ENCODE measurements at places on chromosomes 7 and 10.

GRCh38 chr10:44015702-44016500, 367.2 kb upstream of the ZNF32 start:
- no peak for DNase-seq

DNA sequence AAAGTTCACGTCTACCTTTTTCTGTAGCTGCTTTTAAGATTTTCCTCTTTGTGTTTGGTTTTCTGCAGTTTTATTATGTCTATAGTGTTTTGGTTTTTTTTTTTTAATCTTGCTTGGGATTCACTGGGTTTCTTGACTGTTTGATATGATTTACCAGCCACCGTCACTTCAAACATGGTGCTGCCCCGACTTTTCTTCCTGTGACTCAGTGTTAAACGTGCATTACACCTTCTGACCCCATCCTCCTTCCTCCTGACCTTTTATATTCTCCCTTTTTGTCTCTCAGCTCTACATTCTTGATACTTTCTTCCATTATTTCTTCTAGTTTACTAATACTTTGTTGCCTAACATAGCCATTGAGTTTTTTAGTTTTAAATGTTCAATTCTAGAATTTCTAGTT, 61.5 kb downstream of the GNA12 start:
- no peak for DNase-seq

DNA sequence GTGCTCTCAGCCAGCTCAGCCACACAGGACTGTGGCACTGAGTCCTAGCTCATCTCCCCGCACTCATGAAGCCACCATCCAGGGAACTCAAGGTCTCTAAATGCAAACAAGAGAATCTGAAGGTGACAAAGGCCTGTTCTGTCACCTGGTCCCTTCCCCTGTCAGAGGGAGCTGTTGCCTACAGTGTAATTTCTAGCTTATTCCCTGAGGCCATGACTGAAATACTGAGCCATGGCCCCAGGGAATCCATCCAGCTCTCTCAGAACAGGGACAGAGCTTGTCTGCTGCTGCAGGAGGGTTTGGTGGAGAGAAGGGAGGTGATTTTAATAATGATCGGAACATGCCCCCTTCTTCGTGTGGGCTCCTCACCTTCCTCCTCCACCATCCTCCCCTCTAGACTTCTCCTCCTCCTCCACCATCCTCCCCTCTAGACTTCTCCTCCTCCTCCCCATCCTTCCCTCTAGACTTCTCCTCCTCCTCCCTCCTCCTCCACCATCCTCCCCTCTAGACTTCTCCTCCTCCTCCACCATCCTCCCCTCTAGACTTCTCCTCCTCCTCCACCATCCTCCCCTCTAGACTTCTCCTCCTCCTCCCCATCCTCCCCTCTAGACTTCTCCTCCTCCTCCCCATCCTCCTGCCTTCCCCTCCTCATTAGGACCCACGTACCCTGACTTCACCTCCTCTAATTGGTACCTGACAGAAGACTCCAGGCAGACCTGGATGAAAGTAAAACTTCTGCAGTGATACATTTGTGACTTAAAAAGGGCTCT, 338.0 kb upstream of the MKI67 start:
- no peak for DNase-seq

DNA sequence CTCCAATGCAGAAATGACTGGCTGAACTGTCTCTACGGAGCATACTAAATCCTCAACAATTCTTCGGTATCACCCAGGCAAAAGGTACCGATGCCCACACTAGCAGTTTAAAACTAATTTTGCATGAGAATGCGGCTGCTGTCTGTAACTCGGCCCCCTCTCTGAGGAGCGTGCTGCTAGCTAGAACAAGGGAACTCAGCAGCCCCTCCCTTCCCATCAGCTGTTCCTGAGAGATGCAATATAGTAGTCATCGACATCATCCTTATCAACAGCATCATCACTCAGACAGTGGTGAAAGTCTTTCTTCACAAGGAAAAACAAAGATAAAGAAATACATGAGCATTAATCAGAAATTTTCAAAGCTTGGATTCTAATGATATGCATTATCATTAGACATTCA, 189.1 kb upstream of the FRMD4A start:
- no peak for DNase-seq

DNA sequence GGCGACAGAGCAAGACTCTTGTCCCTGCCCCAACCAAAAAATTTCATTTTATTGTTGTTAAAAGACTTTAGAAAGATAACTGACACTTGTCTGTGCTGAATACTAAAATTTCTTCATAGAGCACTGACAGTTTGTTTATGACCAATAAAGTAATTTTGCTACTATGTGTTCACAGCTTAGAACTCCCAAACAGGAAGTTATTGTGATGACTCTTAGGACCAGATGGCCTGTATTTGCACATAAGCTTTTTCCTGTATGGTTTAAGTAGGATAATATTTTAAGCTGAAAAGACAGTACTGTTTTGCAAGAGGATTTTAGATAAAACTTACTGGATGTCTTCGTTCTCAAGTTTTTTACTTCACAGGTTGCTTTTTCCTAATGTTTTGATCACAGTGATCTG, 80.7 kb downstream of the MMRN2 start:
- DNase-seq, result no peak

All from NCI-H1436 treated with DMSO at 0.1 percent for 48 hours (cell line).